H4 (cell line): ENCODE measurements at places on chromosomes 2 and 18.
A peak's percentile ranks its signal among the peaks of the same experiment; 100 is the strongest.

DNA sequence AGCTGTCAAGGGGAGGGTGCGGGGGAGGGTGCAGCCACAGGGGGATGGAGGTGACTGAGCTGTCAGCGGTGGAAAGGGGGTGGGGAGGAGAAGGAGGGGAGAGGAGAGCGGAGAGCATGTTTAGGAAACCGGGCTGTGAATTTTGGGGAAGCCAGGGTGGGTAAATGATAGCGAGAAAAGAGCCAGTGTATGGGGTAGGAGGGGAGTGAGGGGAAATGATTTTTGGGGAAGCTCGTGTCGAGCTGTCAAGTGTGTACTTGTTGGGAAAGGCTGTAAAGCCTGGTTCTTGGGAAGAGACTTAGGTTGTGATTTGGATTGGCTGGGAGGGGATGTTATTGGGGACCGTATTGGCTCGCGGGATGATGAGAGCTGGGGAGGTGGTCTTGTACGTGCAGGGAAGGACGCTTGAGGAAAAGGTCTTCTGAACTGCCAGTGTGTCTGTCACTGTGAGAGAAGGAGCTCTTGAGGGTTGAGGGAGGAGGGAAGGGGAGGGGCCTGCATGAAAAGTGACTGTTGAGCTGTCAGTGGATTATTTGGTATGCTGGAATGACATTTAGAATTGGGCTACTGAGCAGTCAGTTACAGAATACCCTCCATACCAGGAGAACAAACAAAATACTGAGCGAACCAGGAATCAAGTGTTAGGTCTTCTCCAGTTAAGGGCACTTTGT lies 1.0 kb downstream of the UBR3 start:
- peak; percentile 25 for DNase-seq

GRCh38 chr2:214628091-214628490 lies 181.4 kb downstream of the BARD1 start:
- no peak for DNase-seq

- DNase-seq: no peak
Measured at GRCh38 chr2:143726151-143726845, 597.1 kb downstream of the ARHGAP15 start.

DNA sequence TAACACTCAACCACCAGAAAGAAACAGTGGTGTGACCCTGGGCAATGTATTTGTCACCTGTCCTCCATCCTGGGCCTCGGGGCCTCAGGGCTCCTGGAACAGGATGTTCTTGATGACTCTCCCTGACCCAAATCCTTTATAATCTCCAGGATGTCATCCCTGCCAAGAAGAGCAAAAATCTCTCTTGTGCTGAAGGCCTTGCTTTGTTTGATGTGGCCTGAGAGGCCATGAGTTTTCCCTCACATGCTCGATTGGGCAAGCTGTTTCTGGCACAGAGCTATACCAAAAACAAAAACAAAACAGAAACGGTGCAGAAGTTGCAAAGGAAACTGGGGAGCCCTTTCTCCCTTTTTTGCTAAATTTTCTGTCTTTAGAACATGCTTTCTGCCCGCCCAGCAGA lies 35.7 kb upstream of the ST3GAL5 start:
- DNase-seq: peak; percentile 53

DNA sequence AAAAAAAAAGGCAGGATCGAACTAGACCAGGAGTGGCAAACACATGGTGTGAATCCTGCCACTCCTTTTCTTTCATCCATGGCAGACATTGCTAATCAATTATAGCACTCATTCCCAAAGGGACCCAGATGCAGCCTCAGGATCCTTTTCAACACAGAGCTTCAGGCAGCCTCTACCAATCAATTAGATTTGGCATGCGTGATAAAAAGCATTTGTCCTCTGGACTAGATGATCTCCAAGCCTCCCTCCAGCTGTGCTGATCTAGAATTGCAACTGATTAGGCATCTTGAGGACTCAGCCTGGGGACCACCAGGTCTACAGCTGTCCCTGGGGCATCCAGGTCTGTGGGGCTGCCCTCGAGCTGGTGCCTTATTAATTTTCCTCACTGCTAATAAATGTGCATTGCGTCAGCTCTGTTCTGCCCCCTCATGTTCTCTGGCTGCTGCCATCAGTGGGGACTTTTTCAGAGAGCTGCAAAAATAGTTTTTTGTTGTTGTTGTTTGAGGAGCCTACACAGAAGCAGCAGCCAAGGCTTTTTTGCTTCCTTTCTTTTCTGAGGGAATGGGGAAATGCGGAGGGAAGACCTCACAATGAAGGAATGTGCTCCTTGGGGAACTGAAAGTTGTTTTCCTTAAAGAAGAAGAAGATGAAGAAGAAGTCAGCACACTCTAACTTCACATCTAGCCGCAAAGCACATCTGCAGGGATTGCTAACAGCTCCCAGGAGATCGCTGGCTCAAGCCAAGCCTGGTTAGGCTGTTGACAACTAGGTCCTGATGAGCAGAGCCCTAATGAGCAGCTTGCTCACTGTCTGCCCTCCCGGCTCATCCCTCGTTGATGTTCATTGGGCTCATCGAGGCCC lies 8.8 kb upstream of the ATOH8 start:
- no peak for DNase-seq

GRCh38 chr18:78906066-78906465 lies 73.6 kb upstream of the SALL3 start:
- no peak for DNase-seq

GRCh38 chr2:30363406-30363805 lies 83.6 kb upstream of the LCLAT1 start:
- DNase-seq: no peak

DNA sequence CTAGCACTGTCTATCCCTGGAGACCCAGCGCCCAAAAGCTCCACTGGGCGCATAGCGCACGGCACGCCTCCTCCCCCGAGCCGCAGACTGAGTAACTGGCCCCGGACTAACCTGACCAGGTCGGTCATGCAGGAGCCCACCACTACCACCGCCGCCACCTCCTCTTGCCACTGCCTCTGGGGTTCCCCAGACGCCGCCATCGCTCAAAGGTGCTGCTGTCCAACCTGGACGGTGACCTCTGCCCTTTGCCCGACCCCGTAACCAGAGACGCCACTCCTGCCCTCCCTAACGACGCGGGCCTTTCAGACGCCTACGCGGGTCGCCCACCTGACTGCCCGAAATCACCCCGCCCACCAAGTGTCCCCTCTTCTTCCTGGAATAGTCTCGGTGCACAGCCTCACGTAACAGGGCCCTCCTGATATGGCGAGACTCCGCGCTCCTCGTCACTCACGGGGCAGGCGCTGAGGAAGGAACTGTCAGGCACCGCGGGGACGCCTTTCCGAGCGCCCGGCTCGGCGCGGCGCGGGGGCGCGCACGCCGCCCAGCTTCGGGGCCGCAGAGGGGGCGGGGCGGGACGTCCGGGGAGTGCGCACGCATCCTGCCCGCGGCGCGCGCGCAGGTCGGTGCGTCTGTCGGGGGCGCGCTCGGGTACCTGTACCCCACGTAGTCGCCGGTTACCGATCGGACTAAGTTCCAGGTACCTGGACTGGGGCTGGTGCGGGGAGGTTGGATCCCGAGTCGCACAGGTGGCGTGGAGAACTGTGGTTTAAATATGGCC lies at the start of the genes BABAM2 and RBKS:
BABAM2 (plus strand) TSS at position 584 of the 778 bp plus-strand sequence. CDS start 3,828 bp downstream, outside the sequence.
RBKS (minus strand) TSS at position 242 of the 778 bp plus-strand sequence; CDS start at position 200, 42 bp downstream.
- DNase-seq: peak; percentile 62

GRCh38 chr2:120798567-120799247 lies 63.0 kb downstream of the GLI2 start:
- no peak for DNase-seq

DNA sequence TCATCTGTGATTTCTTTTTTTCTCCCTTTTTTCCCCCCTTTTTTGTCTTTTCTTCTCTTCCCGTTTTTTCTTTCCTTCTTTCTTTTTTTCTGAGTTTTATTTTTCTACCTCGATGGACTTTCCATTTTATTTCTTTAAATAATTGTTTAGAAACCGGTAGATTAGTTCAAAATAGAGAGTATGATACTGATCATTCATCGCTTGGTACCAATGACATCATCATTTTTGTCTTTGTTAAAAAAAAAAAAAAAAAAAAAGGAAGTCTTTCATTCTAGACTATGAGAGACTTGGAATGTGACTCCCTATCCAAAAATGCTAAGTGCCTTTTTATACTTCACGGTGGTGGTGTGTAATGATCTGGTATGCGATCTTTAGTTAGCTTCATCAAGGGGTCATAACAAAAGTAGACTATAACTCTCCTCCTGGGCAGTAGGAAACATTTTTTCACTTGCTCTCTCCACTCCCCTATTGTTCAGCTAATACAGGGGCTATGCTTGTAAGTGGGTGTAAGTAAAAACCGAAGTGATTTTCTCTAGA lies 1517.5 kb upstream of the ZEB2 start:
- no peak for DNase-seq

DNA sequence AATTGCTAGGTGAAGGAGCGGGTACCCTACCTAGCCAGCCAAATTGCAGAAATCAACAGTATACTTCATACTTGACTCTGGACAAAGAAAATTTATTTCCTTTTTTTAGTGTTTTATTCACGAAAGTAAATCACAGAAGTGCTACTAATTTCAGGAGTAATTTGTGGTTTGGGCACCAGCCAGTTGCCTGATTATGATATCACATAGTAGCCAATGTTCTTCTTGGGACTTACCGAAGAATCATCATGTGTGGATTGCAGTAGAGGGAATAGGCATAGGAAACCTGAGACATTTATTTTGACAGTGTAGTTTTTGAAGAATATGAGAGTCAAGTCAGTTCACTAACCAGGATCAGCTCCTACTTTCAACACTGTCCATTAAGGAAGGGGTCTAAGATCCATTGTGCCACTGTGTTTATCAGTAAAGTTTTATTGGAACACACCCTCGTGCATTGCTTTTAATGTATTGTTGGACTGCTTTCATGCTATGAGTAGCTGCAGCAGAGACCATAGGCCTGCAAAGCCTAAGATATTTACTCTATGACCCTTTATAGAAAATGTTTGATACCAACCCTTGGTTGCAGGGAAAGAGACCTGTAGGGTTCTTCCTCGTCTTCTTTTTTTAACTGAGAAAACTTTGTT lies 32.1 kb downstream of the TNFRSF11A start:
- no peak for DNase-seq

- no peak for DNase-seq
Measured at GRCh38 chr2:204274991-204275390, 270.3 kb upstream of the PARD3B start.

- peak; percentile 65 for DNase-seq
Measured at GRCh38 chr2:237304763-237305514, 109.0 kb downstream of the COL6A3 start.

GRCh38 chr2:134839649-134840048 lies 1.2 kb downstream of the ACMSD start:
- DNase-seq: no peak

DNA sequence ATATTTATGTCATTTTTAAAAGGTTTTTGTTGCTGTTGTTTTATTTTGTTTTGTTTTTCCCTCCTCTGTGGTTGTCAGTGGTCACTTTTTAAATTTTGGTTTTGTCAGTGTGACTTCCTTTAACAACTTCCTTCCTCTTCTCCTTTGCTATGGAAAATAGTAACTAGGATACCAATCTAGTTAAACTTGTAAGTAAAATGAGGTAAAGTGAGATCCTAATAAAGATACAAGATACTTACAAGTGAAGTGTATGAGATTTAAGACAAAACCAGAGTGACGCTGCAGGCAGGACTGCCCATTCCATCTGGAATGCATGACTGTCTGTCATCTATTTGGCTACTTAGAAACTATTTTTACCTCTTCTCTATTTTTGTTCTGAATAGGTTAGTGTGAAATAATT lies 30.6 kb upstream of the CREB1 start:
- no peak for DNase-seq

GRCh38 chr18:60667016-60667415 lies 294.4 kb upstream of the MC4R start:
- DNase-seq: no peak

DNA sequence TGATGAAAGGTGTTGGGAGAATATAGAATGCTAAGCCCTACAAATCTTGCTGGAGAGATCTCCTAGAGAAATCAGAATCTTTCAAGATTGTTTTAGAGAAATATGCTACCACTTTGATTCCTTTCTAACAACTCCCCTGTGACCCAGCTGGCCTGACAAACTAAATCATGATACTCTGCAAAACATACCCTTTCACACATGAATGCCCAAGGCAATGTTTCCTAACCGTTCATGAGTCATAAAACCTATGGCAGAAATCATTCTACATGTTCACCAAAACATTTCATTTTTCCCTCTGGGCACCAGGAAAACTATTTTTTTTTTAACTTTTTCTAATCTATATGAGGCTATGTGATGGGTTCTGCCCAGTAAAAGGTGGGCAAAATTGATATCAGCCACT lies 77.8 kb upstream of the SETBP1 start:
- DNase-seq: peak; percentile 57

DNA sequence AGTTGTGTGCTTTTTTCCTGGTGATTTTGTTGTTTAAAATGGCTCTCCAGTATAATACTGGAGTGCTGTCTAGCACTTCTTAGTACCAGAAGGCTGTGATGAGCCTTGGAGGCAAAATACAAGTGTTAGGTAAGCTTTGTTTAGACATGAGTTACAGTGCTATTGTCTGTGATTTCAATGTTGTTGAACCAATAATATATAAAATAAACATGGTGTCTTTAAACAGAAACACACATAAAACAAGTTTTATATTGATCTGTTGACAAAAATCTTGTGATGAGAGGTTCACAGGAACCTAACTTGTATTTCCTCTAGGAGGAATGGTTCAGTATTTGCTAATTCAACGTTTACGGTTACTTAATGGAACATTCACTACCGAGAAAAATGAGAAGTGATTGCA lies 5.0 kb upstream of the FAM171B start:
- no peak for DNase-seq

DNA sequence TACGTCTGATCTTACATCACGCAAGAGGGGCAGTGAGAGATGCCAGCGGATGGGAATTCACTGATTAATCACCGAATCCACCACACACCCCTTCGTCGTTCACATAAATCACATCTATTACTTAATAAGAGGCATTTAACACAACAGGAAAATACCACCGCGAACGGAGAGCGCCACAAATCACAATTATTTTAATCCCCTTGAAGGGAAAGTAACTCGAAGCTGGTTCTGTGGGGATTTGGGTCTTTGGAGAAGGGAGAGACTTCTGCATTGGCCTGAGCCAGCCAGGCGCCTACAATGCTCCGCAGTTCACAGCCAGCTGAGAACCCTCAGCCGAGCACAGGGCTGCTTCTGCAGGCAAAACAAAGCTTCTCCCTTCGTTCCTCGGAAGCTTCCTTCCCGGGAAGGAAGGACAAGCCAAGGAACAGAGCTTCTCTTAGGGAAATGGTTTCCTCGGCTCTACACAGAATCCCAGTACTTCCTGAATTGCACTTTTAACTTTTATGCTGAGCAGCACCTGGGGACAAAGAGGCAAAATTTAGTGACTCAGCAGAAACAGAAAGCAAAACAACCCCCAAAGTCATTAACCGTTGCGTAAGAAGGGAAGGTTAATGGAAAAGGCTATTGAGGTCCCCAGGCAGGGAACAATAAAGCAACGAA lies at the start of gene LRP1B:
LRP1B (minus strand) TSS at position 7 of the 660 bp plus-strand sequence. CDS start 287 bp downstream, outside the sequence.
- DNase-seq: peak; percentile 78
